ENCODE measurements at places on chromosomes 1 and 21.

DNA sequence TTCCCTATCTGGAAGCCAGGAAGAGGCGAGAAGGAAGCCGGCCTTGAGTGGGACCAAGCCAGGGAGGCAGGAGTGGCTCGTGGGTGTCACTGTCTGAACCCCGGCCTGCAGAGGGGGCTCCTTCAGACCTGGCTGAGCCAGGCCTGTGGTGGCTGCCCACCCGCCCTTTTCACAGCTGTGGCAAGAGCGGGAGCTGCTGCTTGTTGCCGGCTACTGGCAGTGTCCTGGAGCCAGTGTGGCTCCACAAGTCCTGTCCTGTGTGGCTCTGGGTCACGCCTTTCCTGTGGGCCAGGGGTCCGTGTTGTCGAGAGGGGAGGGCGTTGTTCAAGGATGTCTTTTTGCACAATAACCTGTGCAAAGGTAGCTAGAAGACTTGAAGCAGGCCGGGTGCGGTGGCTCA lies 1.3 kb downstream of the PFKL start:
- DNase-seq = peak; percentile 8

DNA sequence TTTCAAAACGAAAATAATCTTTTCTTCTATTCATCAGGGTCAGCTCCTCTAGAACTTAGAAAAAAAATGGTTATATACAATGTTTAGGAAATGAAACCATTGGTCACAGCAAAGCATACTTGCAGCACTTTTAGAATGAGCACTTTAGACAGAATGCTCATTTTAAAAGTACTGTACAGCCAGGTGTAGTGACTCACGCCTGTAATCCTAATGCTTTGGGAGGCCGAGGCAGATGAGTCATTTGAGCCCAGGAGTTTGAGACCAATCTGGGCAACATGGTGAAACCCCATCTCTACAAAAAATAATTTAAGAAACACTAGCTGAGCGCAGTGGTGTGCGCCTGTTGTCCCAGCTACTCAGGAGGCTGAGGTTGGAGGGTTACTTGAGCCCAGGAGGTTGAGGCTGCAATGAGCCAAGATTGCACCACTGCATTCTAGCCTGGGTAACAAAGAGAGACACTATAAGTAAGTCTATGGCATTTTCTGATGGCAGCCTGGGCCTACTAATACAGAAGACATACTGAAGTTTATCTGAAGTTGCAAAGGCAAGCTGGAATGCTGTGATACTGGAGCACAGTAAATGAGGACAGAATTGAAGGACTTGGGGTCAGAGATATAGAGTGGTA lies 48.9 kb upstream of the ZNF326 start:
- DNase-seq = no peak

DNA sequence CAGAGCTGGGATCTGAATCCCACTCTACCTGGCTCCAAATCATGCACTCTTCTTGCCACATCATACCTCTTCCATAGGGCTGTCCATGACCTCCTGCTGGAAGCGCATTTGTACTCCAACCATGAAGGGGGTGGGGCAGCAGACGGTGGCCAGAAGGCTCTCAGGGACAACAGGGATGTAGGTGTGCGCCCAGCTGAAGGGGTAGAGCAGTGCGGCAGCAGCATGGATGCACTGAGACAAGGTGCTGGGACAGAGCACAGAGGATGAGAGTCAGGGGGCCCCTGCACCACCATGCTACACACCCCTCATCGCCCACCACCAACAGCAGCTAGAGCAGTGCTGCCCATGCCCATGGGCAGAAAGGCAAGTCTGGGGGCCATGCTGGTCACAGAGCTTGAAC lies 8.4 kb downstream of the DENND2D start:
- DNase-seq = no peak

GRCh38 chr21:42666023-42666747 lies 12.8 kb downstream of the PDE9A start:
- DNase-seq = no peak

DNA sequence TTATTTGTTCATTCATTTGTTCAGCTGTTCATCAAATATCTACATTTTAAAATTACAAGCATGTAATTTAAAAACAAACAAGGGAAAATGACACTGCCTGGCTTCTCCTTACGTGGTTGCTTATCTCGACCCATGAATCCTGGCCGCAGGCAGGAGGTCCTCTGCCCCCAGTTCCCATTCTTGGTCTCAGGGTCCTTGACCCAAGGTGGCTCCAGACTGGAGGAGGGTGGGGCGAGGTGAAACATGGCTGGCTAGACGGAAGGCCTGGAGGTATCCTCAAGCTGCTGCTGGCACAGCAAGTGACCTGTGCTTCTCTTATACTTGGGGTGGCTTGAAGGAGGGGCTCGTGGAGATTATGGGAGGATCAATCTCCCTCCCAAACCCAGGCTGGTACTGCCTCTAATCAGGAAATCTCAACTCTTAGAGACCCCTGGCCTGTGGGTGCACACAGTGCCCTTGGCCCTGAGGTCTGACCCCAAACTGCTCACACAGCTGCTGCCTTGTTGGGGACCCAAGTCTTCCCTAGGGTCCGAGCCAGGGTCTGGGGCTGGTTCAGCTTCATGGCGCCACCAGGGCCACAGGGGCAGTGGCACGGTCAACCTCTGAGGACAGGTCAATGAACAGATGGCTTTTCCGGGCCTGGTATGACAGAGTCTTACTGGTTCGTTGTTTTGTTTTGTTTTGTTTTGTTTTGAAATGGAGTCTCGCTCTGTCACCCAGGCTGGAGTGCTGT lies 63.7 kb downstream of the SCCPDH start:
- DNase-seq = no peak

DNA sequence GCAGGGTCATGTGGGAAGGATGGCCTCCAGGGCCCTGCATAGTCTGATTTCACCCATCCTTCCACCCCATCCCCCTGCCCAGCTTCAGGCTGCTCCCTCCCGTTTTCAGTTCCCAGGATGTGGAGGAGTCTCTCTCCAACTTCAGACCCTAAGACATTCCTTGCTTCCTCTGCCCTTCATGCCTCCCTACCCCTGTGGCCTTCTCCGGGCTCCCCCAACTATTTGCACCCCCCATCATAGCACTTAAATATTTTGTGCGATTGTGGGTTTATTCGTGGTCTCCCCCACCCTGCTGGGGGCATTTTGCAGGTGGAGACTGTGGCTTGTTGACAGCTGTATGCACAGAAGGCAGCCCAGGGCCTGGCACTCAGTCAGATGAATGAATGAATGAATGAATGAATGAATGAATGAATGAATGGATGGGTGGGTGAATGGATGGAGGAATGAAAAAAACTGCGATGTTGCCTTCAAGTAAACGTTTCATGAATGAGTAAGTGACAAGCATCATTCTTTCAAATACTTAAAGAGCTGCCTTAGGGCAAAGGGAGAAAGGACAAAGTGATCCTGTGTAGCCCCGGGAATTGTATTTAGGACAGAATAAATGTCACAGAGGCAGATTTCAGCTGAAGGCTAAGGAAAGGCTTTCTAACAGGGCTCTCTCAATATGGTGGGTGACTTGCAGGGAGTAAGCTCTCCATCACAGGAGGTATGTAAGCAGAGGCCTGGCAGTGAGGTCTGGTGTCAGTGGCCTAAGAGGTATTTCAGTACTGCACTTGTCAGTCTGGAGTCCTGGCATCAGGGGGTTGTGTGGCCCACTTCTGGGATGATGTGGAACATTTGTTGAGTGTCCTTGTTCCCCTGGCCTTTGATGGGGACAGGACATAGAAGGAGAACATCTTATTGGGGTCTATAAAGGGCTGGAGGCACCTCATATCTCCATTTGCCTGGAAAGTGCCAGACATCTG lies 156.4 kb downstream of the PTPRU start:
- no peak for DNase-seq

- DNase-seq = no peak
Observed at GRCh38 chr1:1680031-1680911, 12.3 kb downstream of the SLC35E2B start.

DNA sequence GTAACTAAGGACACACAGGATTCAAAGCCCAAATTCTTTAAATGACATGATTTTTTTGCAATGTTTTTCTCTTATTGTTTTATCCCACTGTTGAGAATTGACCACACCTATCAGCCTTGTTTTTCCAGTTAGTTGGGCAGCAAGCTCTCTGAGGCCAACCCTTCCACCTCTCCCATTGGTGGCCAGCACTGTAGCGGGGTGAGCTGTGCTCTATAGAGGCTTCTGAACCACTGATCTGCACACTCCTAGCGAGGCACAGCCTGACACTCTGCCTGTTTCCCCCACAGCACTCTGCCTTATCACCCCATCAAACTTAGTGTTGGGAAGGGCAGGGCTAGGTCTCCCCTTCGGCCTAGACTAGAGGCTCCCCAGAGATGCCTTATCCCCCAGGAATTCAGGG lies 19.5 kb downstream of the AHDC1 start:
- no peak for DNase-seq

- peak; percentile 49 for DNase-seq
Observed at GRCh38 chr1:202145068-202145743, 669 bp upstream of the ARL8A start.

- DNase-seq = no peak
Observed at GRCh38 chr1:66925944-66926343, 1.2 kb downstream of the MIER1 start.

GRCh38 chr1:18705811-18706210 lies 75.2 kb downstream of the PAX7 start:
- no peak for DNase-seq

GRCh38 chr1:178283409-178283808 lies 189.5 kb downstream of the RASAL2 start:
- peak; percentile 85 for DNase-seq

- no peak for DNase-seq
Observed at GRCh38 chr21:42925114-42925926, at the start of gene ERVH48-1. Gene ERVH48-1 (minus strand): TSS chr21:42925630. CDS start chr21:42919006, 6,624 bp downstream.

DNA sequence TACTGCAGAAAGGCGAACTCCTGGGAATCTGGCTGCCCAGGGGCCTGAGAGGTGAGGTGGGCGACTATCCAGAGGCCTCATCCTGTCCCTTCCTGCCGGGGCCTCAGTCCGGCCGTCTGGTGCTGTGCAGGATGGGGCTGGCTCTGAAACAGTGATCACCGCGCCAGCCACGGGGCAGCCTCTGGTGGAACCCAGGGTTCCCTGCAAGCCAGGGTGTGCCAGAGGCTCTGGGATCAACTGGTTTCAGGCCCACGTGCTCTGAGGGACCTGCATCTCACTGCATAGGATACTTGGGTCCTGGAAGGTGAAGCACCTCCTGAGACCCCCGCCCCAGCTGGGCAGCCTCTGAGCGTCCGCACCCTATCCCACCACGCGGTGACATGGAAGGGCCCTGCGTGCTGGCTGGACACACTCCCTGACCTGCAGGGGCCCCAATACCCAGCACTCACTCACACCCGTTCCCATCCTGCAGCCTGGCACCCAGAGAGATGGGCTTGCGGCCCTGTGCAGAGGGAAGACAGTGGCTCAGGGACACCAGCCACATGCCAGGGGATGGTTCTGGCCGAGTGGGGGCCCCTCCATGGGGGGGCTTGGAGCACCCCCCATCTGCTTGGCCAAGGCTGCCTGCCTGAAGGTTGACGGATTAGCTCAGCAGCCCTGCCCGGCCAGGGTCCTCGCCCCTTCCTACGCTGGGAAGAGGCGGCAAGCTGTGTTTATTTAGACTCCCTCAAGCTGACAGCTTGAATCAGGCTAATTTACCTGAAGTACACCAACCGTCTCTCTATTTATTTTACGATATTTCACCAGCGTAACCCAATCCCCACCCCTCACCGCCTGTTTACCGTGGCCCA lies 64.3 kb upstream of the TTC34 start:
- no peak for DNase-seq

DNA sequence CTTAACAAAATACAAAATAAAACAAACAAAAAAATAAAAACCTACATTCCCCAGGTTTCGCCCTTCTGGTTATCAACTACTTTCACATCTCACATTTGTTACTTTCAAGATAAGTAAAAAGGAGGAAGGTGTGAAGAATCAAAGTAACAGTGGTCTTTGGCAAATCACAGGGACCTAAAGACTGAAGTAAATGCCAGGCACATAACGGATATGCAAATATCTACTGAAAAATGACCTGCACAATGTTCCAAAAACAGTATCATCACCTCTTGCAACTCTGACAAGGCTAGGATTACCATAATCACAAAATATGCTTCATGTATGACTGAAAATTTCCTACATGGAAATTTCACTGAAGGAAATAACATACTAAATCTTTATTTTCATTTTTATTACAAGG lies 29.3 kb downstream of the COP1 start:
- DNase-seq = no peak

GRCh38 chr1:234593771-234594504 lies 16.0 kb downstream of the IRF2BP2 start:
- no peak for DNase-seq

- peak; percentile 28 for DNase-seq
Observed at GRCh38 chr1:108962681-108963051, 618 bp downstream of the CLCC1 start.

DNA sequence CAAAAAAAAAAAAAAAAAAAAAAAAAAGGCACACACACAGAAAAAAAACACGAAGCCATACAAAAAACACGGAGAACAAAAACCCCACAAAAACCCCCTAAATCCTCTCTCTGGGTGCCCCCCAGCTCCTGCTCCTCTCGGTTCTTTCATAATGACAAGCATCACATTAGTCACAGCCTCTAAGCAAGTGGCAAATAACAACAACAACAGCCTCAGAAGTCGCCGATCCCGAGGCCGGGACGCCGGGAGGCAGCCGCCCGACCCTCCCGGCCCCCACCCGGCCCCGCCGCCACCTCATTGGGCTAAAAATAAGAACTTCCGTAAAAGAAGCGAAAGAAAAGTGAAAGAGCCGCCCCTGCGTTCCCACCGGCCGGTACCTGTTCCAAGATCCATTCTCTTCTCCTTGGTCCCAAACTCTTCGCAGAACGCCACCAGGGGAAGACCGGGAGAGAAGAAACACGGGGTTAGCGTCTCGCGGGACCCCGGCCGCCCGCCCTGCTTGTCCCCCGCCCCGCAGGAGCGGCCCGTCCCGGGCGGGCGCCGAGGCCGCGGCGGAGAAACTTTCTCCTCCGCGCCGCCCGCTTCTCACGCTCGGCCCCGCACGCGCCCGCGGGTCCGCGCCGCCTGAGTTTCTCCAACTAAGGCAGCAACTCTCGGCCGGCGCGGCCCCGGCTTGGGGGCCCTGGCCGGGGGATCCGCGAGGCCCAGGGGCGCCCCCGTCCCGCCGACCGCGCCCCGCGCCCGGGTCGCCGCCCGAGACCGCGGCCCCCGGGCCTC lies 102.8 kb downstream of the CASZ1 start:
- peak; percentile 13 for DNase-seq

- DNase-seq = no peak
Observed at GRCh38 chr1:25583519-25584370, 32.8 kb upstream of the MAN1C1 start.

DNA sequence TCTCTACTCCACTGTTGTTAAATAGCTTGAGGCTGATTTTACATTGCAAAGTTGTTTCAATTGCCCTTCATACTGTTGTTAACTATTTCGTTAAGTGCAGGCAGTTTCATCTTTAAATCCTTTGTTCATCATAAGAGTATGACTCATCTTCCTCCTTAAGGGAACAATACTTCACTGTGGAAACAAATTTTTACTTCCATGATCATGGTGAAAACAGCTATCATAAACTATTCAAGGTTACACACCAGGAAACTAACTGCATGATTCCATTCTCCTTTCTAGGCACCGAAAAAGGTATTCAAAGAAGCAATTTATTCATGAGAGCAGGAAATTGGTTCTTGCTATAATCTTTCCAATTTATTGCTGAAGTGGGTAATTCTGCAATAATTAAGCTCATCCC lies 593.2 kb downstream of the LRRIQ3 start:
- DNase-seq = no peak

- DNase-seq = no peak
Observed at GRCh38 chr21:37276377-37276776, 9.2 kb upstream of the VPS26C start.
